ENCODE measurements at places on chromosomes 5 and 9. TPM values are rescaled to one million over a fixed set of nuclear protein-coding genes. Genes with fewer than 3 reads are reported as not detected.

Gene ARL14EPL
- not detected for total RNA-seq

Gene SARDH
- 1.8 TPM for total RNA-seq

Gene C5orf58
- total RNA-seq: not detected

GRCh38 chr5:31531543-31531887 lies 378 bp downstream of the DROSHA start:
- no peak for DNase-seq

DNA sequence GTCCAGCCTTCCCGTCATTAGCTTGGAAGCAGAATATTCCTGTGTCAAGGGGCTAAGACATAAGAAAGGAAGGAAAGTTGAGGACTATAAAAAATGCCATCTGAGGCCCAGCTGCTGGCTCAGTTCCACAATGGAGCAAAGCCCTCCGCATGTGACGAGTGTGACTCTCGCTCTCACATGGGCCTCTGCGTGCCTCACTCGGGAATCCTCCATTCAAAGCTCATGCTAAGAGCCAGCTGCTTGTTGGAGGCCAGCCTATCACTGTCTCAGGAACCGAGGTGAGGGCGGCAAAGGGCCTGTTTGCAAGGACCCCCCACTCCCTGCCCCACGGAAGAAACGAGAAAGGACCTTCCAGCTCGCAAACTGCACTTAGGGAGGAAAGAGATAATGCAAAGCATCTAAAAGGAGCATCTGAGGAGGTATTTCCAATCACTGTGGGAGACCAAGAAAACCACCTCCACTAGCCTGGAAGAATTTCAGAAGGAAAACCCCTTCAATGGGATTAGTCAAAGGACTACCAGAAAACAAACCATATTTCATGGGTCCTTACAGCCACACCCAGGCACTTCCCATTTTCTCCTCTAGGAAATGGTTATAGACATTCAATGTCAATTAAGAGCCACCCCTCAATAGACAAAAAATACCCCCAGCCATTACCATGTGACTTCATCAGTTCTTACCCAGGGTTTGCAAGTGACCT lies 95.3 kb downstream of the PRRT1B start:
- DNase-seq: no peak

GRCh38 chr9:17018540-17019196 lies 116.2 kb upstream of the CNTLN start:
- no peak for DNase-seq

DNA sequence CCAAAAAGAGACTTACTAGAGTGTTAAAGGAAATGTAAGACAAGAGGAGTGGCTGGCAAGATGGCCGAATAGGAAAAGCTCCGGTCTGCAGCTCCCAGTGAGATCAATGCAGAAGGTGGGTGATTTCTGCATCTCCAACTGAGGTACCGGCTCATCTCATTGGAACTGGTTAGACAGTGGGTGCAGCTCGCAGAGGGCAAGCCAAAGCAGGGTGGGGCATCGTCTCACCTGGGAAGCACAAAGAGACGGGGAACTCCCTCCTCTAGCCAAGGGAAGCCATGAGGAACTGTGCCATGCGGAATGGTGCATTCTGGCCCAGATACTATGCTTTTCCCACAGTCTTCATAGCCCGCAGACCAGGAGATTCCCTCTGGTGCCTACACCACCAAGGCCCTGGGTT lies 308.7 kb downstream of the AGTPBP1 start:
- DNase-seq: no peak

- DNase-seq: peak; percentile 26
Observed at GRCh38 chr5:156178117-156178516, 148.8 kb upstream of the SGCD start.

GRCh38 chr5:138539791-138540190 lies 3.2 kb downstream of the ETF1 start:
- DNase-seq: no peak

DNA sequence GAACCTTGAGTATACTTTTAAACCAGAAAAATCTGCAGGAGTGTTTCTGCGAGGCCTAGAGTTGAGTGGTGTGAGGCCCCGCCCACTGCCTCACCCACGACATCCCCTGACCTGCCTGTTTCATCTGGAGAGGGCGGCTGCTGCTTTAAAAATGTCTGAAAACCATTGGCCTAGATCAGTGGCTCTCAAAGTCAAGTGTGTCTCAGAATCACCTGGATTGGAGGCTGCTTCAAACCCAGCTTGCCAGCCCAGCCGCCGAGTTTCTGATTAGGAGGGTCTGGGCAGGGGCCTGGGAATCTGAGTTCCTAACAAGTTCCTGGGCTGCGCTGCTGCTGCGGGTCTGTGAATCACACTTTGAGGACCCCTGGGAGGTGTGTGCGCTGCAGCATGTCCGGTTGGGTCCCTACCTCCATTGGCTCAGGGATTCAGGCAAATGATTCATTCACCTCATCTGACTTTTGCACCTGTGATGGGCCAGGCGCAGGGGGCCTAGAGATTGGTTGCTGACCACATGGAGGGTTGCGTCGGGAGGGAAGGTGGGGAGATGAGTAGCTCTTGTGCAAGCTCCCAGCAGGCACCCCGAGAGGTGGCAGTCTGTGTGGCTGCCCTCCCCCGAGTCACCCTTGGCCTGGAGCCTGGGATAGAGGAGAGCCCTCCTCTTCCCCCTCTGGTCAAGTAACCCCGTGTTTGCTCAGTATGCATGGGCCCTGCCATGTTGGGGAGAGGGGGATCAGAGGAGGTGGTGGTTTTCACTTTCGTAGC lies 27.6 kb upstream of the HMCN2 start:
- no peak for DNase-seq

DNA sequence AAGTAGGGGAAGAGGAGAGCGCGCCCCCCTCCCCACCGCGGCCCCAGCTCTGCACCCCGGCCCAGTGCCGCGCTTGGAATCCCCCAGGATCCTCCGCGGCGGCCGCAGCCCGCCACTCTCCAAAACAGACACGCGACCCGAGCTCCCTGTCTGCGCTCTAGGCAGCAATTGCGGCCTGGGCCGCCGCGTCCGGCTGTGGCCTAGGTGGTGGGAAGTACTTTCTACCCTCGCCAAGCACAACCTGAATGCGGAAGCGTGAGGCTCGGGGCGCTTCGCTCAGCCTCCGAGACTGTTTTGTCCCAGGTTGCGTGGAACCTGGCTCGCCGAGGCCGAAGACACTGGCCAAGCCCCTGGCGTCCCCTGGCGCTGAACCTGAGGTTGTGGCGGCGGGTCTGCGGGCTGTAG lies 3.3 kb upstream of the FOXB2 start:
- no peak for DNase-seq

DNA sequence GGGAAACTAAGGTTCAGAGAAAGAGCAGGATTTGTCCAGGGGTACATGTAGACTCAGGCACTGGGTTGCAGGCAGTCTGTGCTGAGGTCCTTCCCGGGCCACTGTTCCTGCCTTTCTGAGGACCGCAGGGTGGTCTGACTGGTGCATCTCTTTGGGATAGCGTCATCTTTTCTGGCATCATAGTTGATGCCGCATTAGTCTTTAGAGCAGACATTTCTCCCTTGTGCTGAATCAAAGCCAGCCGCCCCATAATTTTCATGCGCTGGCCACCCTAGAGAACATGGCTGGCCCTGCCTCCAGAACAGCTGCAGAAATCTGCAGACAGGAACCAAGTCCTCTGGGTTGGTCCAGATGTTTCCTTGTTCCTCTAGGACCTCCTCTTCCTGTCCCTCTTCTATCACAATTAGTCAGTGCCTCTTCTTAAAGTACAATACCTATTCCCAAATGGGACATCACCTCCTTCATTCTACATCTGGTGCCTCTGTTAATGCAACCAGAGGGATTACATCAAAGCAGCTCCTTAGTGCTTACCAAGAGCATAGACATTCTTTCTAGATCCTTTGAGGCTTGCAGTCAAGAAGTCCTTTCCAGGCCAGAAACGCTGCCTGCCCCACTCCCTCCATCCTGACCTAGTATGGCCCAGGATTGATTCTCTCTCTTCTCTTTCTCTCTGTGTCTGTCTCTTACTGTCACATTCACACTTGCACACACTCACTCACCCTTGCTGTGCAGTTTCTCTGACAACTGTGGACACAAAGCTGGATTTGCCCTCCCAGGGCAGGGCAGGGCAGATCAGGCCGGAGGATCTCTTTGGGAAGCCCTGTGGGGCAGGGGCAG lies 42.0 kb upstream of the ORM1 start:
- no peak for DNase-seq

DNA sequence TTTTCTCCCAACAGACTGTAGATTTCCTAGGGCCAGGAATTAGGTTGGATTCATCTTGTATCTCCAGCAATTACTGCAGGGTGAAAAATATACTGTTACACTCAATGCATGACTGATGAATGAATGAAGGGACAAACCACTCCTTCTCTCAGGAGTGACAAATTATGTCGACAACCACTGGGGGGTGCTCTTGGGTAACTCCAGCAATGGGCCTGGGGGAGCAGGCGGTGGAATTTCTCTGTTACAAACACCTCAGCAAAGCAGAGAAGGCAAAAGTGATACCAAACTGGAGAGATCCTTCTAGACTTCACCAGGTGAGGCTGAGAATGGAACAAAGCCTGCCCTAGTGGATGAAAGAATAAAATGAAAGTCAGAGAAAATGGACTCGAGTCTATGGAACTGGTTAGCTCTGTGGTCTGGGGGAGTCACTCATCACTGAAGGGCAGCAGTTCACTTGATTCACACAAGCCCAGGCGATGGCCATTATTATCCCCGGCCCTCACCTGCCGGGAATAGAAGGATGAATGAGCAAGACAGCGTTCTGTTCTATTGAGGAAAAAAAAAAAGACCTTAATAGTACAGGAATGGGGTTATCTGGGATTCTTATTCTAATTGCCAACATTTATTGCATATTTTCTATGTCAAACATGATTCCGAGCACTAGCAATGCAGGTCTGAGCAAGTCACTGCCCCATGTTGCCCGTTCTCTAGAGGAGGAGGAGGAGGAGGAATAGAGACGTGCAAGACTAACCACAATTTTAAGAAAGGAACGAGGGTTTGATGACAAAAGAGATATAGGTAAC lies 341.1 kb downstream of the ASTN2 start:
- no peak for DNase-seq

DNA sequence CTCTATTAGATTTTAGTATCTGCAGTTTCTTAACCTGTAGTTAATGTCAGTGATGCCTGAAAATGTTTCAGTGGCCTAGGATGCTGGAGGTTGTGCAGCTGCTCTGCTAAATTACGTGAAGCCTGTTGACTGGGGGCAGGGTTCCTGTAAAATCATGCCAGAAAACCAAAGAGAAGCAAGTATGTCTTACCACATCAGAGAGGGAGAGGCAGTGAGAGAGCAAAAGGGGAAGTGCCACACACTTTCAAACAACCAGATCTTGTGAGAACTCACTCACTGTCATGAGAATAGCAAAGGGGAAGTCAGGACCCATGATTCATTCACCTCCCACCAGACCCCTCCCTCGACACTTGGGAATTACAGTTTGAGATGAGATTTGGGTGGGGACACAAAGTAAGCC lies 83.9 kb upstream of the CYLC2 start:
- no peak for DNase-seq

DNA sequence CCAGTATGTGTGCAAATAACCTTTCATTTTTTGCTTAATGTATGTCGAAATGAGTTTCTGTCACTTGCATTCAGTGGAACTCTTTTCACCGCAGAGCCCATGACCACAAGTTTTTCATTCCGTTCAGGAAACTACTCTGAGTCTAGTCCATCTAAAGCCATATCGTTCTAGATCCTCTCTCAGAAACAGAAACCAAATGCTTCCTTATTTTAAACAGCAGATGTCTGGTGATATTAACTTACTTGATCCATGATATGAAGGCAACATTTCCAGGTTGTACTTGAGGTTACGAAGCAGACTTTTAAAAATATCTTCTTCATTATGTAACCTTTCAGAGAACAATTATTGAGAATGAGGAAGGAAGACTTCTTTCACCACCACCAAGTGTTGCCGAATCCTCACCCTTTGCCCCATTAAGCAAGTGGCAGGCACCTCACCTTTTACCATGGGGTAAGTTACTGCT lies 72.4 kb upstream of the GNAQ start:
- DNase-seq: no peak

DNA sequence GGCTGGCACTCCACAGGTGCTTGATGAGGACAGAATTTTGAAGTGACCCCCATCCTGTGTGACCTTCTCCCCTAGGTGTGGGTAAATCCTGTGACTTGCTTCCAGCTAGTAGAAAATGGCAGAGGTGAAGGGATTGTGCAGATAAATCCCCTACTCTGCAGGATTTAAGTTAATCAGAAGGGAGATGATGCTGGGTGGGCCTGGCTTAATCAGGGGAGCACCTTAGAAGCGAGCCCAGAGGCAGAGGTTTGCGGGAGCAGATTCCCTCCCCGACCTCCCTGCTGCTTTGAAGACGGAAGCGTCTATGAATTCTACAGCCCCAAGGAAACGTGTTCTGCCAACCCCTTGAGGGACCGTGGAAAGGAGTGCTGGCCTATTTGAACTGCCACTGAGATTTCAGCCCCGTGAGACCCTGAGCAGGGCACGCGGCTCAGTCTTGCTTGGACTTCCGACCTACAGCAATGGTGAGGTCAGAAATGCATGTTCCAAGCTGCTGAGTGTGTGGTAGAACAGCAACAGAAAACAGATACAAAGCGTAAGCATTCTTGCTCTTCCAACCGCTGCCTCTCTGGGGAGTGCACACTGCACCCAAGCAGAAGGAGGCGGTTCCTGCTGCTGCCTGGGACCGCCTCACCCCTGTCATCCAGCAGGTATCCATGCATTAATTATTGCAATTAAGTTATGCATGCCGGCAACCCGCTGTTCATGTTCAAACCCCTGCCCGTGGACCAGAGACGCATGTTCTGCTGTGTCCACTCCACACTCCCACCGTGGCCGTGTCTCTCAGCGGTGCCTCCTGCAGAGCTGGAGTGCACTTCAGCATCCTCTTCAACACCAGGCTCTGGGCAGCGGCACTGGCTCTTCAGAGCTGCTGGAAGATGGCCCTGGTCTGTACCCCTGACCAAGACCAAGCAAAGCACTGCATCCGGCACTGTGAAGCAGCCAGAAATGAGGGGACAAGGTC lies 54.6 kb upstream of the RXRA start:
- DNase-seq: no peak

DNA sequence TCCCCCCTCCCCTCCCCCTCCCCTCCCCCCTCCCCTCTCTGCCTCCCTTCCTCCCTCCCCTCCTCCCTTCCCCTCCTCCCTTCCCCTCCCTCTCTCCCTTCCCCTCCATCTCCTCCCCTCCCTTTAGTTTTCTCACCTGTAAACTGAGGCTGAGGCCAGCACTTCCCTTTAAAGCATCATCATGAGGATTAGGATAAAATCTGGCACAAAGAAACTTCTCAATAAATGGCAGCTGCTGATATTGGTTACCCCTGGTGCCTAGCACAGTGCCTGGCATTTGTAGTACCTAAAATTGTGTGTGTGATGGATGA lies 41.9 kb downstream of the RAI14 start:
- no peak for DNase-seq

- no peak for DNase-seq
Observed at GRCh38 chr5:136026636-136027035, 2.2 kb upstream of the TGFBI start.

DNA sequence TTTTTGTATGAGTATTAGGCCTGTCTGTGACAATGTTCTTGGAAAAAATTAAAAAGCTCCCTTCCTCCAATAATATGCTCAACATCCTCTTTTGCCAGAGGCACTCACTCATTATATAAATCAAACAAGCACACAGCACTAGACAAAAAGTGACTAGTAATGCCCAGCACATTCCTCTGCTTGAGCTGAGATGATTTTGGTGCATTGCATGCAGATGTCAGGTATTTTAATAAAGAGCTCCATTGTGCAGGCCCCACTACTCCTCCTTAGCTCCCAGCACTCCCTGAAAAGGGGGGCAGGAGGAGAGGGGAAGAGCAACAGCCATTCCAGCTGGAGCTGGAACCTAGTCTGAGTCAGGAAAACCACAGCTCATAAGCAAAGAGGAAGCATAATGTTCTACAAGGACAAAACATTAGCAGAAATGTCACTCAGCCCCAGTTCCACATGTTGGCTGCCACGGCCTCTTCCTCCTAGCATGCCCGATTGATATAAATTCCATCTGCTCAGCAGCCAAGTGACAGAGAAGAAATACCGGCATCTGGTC lies 348.5 kb downstream of the BNC2 start:
- DNase-seq: peak; percentile 51

Measured in kidney epithelial cell (primary cell).